ENCODE measurements at places on chromosomes 1 and 21.

GRCh38 chr1:100612540-100612939, 74.6 kb downstream of the GPR88 start:
- DNase-seq, result no peak

DNA sequence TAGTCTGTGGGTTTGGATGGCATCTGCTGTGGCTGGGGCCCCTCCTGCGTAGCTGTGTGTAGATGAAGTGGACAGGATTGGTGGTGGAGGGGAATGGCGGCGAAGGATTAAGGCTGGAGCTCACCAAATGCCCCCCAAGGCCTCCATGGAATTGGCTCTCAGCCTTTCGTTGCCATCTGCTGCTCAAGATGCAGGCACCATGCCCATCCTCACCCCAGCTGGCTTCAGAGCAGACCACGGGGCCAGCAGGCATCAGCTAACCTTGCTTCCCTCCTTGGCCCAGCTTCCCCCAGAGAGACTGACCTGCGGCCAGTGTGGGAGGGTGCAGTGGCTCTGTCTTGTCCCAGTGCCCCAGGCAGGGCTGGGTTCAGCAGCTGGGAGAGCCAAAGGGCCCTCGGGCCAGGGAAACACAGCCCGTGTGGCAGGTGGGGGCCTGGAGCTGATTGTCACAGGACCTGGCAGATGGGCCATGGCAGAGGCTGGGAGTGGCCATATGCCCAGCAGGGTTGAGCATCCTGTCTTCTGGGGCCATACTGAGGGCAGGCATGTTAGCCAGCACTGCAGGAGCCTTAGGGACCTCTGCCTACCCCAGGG, 66.8 kb upstream of the ACTL8 start:
- DNase-seq, result peak; percentile 84

DNA sequence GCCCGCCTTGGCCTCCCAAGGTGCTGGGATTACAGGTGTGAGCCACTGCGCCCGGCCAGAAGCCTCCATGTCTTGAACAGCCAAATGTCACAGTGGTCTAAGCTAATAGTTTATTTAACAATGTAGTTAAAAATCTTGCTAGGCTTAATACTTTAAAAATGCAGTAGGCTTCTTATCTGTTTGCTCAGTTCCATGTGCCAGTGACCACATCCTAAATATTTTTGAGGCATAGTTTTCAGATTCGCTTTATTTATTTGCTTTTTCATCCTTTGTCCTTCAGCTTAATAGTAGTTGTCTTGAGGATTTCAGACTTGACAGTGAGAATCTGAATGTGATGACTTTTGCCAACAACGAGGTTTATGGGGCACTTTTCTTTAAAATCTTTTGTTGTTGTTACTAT, 59.9 kb upstream of the PRRX1 start:
- DNase-seq, result no peak

DNA sequence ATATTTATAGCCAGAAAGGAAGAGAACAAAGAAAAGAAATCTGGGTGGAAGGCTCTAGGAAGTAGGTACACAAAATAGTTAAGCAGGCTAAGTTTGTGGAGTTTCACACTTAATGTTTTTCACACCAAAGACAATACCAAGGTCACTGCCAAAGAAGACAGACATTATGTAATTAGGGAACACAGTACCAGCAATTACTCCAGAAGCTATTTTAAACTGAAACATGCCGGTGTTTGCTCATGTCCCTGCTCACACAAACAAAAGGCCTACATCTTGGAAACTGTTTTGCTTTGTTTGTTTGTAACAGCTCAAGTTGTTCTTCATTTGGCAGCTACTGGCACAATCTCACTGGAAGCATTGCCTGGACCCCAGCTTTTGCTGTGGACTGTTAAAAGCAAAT, 88.5 kb upstream of the DAB1 start:
- no peak for DNase-seq

DNA sequence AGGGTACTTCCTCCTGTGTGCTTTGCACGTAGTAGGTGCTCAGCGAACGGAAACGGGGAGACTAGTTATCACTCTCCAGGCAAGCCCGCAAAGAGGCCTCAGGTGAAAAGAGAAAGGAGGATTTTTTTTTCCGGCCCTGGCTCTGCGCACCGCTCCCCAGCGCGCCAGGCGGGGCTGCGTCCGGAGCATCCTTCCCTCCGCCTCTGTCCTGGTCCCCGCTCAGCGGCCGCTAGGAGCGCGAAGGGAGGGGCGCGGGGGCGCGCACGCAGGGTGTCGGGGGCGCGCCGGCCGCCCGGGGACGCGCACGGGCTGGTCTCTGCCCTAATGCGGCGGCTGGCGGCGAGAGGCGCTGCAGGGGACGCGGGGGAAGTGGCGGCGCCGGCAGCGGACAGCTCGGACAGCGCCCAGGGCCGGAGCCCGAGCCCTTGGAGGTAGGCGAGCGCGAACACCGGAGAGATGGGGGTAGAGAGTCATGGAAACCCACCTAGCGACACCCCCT, 42.3 kb upstream of the NFASC start:
- DNase-seq, result peak; percentile 95

DNA sequence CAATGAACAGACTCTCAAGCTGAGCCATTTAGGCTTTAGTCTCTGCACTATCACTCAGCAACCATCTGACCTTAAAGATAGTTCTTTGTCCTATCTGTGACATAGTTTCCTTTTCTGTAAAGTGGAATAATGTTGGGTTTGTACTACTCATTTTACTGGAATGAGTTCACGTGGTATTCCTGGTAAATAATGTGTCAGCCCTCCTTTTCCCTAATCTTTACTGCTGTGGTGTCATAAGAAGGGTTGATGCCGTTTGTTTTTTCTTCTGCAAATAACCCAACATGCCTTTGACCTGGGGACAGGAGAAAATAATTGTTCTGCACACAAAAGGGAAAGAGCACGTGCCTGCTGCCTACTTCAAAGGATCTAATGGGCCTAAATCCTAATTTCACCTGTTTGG, 297.8 kb downstream of the BRINP3 start:
- DNase-seq, result no peak

DNA sequence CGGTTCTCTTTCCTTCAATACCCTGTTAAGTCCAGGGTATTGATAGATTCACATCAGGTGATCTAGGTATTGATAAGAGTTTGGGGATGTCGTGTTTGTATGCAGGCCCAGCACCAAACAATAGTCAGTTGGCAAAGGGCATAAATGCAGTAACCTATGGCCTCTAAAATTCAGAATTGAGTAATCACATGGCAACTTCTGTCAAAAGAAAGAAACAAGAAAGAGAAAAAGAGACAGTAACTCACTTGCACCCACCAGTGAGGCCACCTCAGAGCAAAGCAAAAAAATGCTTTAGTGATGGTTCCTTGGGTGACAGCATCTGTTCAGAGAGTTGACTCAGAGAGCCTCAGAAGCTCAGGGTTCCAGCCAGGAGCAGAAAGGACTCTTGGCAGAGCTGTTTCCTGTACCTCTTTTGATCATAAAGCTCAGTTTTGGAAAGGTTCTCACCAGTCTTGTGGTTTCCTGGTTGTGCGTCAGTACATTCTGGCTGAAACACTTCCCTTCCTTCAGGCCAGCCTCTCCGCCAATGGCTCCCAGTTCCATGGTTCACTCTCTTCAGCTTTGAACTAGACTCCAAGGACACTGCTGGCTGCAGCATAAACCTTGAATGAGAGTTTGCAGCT, 70.1 kb upstream of the GORAB start:
- no peak for DNase-seq

- no peak for DNase-seq
These were observed 210.6 kb downstream of the HLX start for GRCh38 chr1:221089803-221090202.

DNA sequence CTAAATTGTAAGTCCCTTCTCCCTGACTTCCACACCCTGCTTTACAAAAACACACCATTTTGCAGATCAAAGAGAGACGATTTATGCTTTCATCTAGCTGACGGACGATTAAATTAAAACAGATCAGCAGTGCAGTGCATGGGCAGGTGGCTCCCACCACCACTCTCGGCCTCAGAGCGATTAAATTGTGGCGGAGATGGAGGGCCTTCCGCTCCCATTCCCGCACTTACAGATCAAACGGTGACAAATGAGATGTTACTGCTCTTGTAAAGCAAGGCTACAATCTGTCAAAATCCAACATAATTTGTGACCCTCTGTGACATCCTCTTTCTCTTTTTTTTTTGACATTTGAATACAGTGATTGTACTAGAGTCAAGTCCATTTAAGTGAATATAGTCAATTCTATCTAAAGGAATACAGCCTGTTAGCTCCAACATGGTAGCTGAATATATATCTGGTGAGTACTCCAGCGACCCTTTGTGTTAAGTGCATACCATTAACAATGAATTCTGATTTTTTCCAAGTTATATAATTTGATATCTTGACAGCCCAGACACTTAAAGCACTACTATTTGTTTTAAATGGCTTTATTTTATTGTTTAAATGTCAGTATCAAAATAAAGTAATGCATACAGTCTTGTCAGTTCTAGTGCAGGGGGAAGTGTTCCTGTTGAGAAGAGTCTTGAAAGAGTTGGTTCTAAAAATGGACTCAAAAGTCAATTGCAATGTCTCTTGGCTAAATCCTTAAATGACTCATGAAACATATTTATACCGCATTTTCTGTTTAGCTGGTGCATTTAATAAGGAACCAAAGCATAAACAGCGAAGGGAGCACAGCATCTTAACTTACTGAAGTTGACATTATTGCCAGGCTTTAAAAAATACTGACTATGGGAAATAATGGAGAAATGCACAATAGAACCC, 109.0 kb downstream of the ESRRG start:
- no peak for DNase-seq

- no peak for DNase-seq
These were observed 383.2 kb downstream of the DISC1 start for GRCh38 chr1:232009741-232010140.

DNA sequence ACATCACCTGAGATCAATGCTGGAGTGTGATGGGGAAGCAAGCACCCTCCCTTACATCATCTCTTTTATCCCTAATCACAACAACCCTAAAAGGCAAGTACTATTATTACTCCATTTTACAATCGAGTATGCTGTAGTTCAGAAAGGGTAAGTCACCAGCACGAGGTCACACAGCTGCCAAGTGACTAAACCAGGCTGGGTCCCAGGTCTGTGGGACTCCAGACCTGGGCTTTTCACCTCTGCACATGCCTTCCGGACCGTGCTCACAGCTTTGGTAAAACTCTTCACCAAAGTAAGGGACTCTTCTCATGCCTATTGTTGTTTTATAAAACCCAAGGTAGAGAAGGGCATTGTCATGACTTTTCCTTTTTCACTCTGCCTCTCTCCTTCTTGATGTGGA, 130.9 kb downstream of the DMRTB1 start:
- no peak for DNase-seq

DNA sequence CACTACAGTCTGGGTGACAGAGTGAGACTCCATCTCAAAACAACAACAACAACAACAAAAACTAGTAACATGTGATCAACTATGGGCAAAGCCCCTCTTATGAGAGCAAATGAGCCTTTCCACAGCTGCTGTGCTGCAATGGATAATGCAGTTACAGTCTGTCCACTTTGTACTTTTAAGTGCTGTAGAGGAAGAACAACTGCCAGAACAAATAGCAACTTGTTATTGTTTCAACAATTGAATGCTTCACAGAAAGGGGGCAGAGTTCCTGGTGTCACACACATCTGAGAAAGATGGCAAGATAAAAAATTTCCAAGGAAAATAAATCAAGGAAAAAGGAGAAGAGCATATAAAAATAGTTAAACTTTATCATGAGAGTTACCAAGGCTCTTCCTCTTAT, 243.6 kb upstream of the DMRTA2 start:
- no peak for DNase-seq

DNA sequence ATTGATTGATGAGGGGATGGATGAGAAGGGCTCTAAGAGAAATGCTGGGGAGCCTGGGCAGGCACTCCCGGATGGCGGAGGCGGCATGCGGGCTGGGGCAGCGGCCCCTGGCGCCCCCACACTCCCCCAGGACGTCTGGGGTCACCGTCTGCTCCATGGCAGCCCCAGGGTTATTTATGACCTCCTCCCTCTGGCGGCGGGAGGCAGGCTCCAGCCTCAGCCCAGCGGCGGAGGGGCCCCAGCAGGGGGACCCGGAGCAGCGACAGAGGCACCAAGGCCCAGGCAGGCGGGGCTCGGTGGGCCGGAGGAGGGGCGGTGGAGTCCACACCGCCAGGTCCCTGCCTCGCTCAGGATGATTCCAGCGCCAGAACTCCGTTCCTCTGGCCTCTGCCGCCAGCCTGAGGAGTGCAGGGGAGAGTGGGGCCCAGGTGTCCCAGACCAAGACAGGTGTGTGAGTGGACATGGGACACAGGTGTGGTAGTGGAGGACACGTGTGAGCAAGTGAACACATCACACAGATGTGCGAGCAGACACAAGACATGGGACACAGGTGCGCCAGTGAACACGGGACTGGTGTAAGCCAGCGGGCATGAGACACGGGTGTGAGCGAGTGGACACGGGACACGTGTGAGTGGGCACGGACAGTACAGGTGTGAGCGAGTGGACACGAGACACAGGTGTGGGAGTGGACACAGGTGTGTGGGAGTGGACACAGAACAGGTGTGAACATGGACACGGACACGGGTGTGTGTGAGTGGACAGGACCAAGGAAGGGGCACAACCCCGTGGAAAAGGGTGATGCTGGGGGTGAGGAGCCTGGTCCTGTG, 2.5 kb upstream of the SAMD11 start:
- peak; percentile 54 for DNase-seq

DNA sequence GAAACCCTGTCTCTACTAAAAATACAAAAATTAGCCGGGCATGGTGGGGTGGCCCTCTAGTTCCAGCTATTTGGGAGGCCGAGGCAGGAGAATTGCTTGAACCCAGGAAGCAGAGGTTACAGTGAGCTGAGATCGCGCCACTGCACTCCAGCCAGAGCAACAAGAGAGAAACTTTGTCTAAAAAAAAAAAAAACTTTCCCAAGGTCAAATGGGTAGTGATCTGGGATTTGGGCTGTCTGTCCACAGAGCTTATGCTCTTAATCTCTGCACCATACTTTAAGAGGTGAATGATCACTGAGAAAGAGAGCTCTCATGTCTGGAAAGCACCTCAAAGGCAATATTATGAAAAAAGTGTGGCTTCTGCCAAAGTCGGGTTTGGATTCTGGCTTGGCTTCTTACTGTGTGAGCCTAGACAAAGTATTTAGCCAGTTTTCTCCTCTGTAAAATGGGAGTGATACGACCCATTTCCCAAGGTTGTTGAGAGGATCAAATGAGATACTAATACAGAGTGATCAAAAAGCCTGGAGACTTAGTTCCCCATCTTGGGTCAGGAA, 34.4 kb downstream of the ATP2B4 start:
- DNase-seq, result no peak

DNA sequence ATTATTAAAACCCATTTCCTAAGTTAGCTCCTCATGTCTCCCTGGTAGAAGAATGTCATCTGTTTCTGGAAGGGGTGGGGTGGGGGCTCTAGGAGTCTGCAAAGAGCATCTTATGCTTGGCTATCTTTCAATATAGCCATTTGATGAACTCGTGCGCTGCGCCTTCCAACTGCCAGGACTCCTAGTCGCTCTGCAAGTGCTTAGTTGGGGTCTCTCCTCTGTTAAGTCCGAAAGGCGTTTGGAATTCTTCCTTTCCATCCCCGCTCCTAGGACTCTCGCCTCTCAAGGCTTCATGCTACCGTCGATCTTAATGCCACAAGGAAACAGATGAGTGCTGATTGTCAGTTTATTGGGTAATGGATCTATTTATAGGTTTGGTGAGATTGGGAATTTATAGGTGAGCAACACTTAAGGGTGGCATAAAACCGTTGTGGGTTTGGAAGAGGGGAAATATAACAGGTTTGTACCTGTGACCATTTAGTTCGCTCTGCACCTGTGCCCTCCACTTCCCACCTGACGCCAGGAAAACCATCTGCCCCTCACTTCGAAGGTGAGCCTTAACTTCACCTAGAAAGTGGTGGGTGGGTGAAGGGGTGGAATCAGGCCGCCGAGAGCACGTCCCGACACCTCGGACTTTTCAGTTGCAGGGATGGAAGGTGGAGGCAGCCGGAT, 1.1 kb downstream of the KCNH1 start:
- DNase-seq, result no peak

Data from cerebellum (tissue), 4 donors.